SJSA1 (cell line): ENCODE measurements at places on chromosomes 13 and 19. TPM values are rescaled to one million over a fixed set of nuclear protein-coding genes. Genes with fewer than 3 reads are reported as not detected.

The CYP2A7 gene
- total RNA-seq, result not detected in 2 replicates

The KCNN4 gene
- 1.6 and 5.1 TPM in 2 replicates for total RNA-seq

The ZNF486 gene
- total RNA-seq, result 0.13 and 1.2 TPM in 2 replicates

- H3K27ac ChIP-seq, result no peak overlapping the region
- H3K4me3 ChIP-seq, result no peak overlapping the region
Measured at GRCh38 chr19:12703046-12703445, 6.6 kb upstream of the FBXW9 start.

GRCh38 chr13:41459432-41460073 lies 2.2 kb downstream of the RGCC start:
- DNase-seq, result no peak
- no peak overlapping the region for H3K4me3 ChIP-seq
- no peak overlapping the region for H3K27ac ChIP-seq
- H3K36me3 ChIP-seq, result no peaks in the 10 kb centered on the region

- no peaks in the 10 kb centered on the region for H3K36me3 ChIP-seq
- no peak overlapping the region for H3K27ac ChIP-seq
- H3K4me1 ChIP-seq, result 0 out of 2 replicates have a peak, but pooled peaks cover 4% of the 10 kb centered on the region
- no peak for DNase-seq
Measured at GRCh38 chr13:98664924-98665637, 87.4 kb downstream of the SLC15A1 start.

- H3K27ac ChIP-seq, result no peak overlapping the region
- no peaks in the 10 kb centered on the region for H3K4me1 ChIP-seq
- DNase-seq, result no peak
- H3K4me3 ChIP-seq, result no peak overlapping the region
Measured at GRCh38 chr13:37457612-37458011, 141.0 kb downstream of the POSTN start.

DNA sequence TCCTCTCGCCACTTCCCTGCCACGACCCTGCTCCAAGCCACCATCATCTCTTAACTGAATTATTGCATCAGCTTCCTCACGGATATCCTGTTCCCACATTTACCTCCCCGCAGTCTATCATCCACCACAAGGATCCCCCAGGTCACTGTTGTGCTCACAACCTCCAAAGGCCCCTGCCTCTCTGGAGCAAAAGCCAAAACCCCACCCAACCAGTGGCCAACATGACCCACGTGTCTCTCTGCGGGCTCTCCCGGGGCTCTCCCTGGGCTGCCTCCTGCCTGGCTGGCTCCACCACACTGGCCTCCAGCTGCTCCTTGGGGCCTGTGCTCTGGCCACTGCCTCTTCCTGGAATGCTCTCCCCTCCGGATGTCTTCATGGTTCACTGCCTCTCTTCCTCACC lies 809.3 kb downstream of the UQCRFS1 start:
- H3K27ac ChIP-seq, result no peak overlapping the region
- H3K4me1 ChIP-seq, result no peaks in the 10 kb centered on the region
- no peak overlapping the region for H3K4me3 ChIP-seq

- H3K27me3 ChIP-seq, result peaks cover 6% of the 10 kb centered on the region; the same call in 1 of the 2 replicates
Measured at GRCh38 chr13:108812661-108813060, 183.2 kb downstream of the MYO16 start.

GRCh38 chr19:11649941-11650340 lies 52.7 kb downstream of the ZNF627 start:
- no peaks in the 10 kb centered on the region for H3K4me1 ChIP-seq
- peaks cover 55% of the 10 kb centered on the region for H3K36me3 ChIP-seq
- no peak overlapping the region for H3K27ac ChIP-seq
- no peak overlapping the region for H3K4me3 ChIP-seq
- DNase-seq, result no peak
- H3K27me3 ChIP-seq, result no peaks in the 10 kb centered on the region

GRCh38 chr13:27446986-27447583 lies 3.3 kb downstream of the MTIF3 start:
- no peaks in the 10 kb centered on the region for H3K27me3 ChIP-seq
- H3K36me3 ChIP-seq, result no peaks in the 10 kb centered on the region
- no peak for DNase-seq
- no peak overlapping the region for H3K4me3 ChIP-seq
- H3K27ac ChIP-seq, result no peak overlapping the region

DNA sequence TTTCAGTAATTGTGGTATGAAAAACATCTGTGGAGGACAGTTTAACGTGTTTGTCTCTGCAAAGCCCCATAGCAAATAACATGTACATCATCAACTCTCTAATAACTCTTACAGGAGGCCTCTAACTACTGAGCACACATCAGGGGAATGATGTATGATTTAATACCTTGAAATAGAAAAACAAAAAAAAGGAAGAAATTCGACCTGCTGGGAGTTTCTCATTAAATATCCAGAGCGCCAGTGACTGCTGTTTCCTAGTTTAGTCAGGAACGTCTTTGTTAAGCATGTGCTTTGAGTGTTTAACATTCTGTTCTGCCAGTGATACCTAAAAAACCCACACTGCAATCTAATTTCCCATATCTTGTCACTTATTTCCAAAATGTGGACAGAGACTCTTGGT lies 235.4 kb downstream of the PCDH20 start:
- H3K27me3 ChIP-seq, result no peaks in the 10 kb centered on the region
- H3K4me3 ChIP-seq, result no peak overlapping the region
- no peaks in the 10 kb centered on the region for H3K4me1 ChIP-seq
- DNase-seq, result no peak

GRCh38 chr13:39414339-39414738 lies 188.7 kb downstream of the LHFPL6 start:
- H3K27ac ChIP-seq, result no peak overlapping the region
- no peaks in the 10 kb centered on the region for H3K27me3 ChIP-seq
- H3K4me3 ChIP-seq, result no peak overlapping the region
- DNase-seq, result no peak

DNA sequence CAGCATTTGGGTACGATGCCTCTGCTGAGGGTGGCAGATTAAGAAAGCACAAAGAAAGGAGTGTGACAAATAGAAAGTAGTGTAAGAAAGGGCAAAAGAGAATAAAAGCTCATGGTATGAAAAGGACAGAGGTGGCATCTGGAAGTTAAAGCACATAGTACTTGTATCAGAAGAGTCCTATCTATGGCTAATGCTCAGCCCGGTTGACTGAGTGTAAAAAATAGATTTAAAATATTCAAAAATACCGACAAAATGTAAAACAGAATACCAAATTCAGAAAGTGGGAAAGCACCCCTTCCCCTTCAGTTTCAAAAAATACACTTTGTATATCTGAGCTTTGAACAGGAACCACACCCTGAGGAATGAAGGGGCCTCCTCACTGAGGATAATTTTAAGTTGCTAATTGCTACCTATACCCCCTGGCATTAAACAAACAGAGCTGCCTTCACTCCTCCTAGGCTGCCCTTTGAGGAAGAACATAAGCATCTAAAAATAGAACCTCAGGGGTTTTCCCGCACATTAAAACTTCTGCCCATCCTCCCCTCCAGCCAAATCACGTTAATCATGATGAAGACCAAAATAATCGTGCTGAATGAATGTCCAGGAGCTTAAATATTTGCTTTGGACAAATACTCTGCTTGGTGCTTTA lies 43.3 kb downstream of the DLEU7 start:
- no peaks in the 10 kb centered on the region for H3K27me3 ChIP-seq
- H3K4me3 ChIP-seq, result no peak overlapping the region
- H3K36me3 ChIP-seq, result no peaks in the 10 kb centered on the region
- H3K4me1 ChIP-seq, result peaks cover 20% of the 10 kb centered on the region

DNA sequence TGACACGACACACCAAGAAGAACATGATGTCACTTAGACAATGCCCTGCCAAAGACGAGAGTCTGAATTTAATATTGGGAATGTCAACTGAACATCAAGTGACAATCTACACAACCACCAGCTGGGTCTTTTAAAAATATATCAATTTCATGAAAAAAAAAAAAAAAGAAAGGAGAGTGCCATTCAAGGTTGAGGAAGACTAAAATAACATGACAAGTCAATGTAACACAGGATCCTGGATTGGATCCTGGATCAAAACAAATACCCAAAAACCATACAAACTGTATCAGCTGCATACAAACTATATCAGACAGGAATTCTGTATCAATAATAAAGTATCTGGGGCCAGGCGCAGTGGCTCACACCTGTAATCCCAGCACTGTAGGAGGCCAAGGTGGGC lies 4.7 kb downstream of the ZNF329 start:
- H3K27ac ChIP-seq, result no peak overlapping the region
- no peaks in the 10 kb centered on the region for H3K4me1 ChIP-seq
- H3K4me3 ChIP-seq, result no peak overlapping the region
- H3K27me3 ChIP-seq, result no peaks in the 10 kb centered on the region
- peaks cover 23% of the 10 kb centered on the region for H3K36me3 ChIP-seq
- no peak for DNase-seq

GRCh38 chr13:112759053-112759452 lies 69.2 kb downstream of the ATP11A start:
- H3K4me1 ChIP-seq, result no peaks in the 10 kb centered on the region
- H3K36me3 ChIP-seq, result no peaks in the 10 kb centered on the region
- H3K4me3 ChIP-seq, result no peak overlapping the region
- H3K27me3 ChIP-seq, result no peaks in the 10 kb centered on the region
- H3K27ac ChIP-seq, result no peak overlapping the region

GRCh38 chr13:80858131-80858530 lies 517.2 kb upstream of the SPRY2 start:
- DNase-seq, result no peak
- H3K27ac ChIP-seq, result no peak overlapping the region
- H3K27me3 ChIP-seq, result no peaks in the 10 kb centered on the region
- H3K4me3 ChIP-seq, result no peak overlapping the region
